ENCODE measurements at places on chromosomes 3 and 15. TPM values are rescaled to one million over a fixed set of nuclear protein-coding genes. Genes with fewer than 3 reads are reported as not detected.

The BDH1 gene
- polyA plus RNA-seq = 40.0 TPM

The DCBLD2 gene
- 49.2 TPM for polyA plus RNA-seq

DNA sequence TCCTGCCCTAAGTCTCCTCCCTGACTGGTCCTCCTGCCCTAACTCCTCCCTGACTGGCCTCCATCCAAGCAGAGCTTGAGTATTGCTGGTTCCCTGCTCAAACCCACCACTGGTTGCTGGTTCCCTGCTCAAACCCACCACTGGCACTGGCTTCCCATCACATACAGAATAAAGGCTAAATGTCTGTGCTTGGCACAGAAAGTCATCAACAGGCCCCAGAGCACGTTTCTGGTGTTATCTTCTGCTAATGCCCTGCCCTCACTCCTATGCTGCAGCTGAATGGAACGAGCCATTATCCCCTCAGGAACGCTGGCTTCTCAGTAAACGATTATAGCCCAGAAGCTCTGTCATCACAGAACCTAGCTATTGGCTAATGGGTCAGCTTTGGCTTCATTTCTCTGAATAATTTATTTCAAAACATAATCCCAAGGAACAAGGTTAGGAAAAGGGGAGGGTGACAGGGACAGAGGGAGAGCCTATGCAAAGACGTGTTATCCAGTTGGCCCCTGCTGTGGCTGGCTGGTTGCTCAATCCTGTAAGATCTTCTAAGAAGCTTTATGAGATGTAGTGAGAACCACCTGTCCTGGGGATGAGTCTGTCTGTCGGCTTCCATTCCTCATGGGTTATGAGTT lies 6.3 kb upstream of the MUC20 start:
- DNase-seq = no peak

DNA sequence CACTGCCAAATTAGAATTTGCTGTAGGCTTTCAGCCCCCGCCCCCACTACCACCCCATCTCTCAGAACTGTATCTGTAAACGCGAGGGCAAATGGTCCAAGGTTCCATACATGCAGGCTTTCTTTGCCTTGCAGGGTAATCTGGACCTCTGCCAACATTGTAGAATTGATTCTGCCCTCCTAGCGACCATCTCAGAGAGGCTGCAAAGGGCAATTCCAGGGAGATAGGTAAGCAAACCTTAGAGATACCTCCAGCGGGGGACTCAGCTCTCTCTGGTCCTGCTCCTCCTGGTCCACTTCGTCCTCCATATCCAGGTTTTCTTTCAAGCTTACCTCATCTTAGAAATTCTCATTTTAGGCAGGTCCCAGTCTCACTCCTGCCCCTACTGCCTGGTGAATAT lies 64.4 kb downstream of the SLMAP start:
- no peak for DNase-seq

DNA sequence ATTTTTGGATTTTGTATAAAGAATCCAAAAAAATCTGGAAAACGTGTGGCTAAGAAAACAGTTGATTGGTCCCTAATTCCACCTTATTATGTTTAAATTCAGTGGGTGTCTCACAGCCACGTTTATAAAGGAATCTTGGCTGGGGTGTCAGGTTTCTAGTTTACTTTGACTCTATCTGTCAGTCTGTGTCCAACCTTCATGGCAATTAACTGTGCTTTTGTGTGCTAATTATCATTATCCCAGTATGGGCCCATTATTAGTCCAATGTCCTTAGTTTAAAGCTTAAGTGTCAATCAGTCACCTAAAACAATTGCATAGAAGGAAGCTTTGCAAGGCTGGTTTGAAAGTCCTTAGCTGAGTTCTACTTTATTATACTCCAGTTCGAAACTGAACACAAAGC lies 3.7 kb upstream of the CNTN4 start:
- DNase-seq = no peak

- DNase-seq = no peak
Measured at GRCh38 chr15:69623392-69624154, 171.0 kb downstream of the RPLP1 start.

- DNase-seq = no peak
Measured at GRCh38 chr3:183224180-183224970, 28.7 kb upstream of the B3GNT5 start.
